ENCODE measurements at places on chromosomes 3 and 15. TPM values are rescaled to one million over a fixed set of nuclear protein-coding genes. Genes with fewer than 3 reads are reported as not detected.

The WNT7A gene
- polyA plus RNA-seq = not detected

The THAP10 gene
- 7.4 TPM for polyA plus RNA-seq

The PFN2 gene
- 216 TPM for polyA plus RNA-seq

DNA sequence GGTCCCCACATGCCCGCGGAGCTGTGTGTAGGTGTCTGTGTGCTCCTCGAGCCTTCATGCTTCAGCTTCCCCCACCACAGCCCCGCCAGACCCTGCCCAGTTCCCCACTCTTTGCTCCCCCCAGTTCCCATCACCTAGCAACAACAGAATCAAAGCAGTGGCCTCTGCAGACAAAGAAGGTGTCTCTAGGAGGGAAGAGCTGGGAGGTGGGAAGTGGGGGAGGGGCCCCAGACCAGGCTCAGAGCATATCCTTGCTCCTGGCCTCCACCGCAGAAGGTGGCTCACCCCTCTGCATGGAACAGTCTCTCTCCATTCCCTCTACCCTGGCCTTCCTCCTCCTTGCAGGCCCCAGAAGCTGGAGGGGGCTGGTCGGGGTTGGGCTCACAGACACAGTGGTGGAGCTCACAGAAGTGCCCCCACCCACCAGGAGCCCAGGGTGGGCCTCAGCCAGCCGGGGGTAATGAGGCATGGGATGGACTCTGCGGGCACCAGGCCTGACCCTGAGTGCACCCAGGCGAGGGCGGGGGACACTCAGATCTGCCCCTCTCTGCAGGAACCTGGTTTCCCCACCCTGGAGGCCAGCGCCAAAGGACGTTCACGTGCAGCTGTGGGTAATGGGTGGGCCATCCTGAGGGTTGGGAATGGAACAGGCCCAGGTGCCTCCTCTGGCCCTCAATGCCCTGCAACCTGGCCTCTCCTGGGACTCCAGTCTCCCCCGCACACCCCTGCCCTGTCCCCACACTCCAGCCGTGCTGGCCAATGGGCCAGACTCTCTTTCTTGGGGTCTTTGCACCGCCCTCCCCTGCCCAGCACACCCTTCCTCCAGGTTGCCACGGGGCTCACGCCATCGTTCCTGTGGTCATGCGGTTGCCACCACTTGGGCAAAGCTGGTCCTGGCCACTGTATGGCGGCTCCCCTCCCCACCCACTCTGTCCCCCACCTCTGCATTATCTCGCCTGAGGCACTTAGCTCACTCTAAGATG, 53.4 kb downstream of the TPRA1 start:
- DNase-seq = no peak

DNA sequence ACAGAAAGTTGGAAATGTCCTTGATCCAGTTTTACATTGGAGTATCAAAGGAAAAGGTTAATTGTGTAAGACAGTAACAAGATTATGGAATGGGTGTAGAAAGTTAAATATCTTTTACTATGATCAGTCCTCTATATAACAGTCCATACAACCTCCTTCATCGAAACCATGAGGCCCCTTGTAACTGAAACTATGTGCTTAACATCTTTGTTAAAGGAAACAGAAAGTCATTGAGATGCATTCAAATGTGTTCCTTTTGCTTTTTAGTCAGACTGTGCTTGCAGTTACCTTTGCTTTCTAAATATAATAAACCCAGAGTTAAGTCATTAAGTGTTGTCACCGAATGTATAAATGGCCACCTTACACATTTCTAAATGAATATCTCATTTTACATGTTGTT, 1298.5 kb downstream of the ROBO2 start:
- no peak for DNase-seq

DNA sequence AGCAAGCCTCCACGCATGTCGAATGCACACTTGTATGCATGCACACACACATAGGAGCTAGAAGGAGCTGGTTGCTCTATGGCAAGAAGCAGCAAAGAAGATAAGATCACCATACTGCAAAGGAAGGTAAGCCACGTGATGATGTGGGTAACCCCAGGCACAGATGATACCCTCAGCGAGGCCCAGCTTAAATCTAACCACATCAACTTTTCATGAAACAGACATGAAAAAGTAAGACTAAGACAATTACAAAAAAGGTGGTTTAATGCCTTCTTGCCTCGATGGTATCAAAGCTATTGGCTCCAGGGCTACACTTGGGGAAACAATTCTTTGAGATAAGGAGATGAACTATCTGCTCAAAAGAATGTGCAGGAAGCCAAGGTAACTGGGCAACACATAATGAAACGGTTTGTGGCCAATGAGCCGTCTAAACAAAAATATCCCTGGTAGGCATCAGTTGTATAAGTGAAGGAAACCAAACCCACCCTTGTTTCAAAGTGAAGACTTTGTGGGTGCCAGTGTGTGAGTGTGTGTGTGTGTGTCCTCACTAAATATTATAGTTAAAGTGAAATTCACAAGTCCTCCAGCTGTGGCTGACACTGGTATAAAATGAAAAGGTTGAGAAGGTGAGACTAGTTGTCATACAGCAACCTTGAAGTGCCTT, 365.7 kb upstream of the ICE2 start:
- DNase-seq = no peak

GRCh38 chr3:189631409-189631808, 220 bp downstream of the TP63 start:
- DNase-seq = no peak

- DNase-seq = no peak
Measured at GRCh38 chr3:134976948-134977347, 181.9 kb downstream of the EPHB1 start.
